ENCODE measurements at places on chromosomes 13 and 19. TPM values are rescaled to one million over a fixed set of nuclear protein-coding genes. Genes with fewer than 3 reads are reported as not detected.

GRCh38 chr13:39684531-39685137 lies 29.2 kb downstream of the COG6 start:
- no peak for DNase-seq

DNA sequence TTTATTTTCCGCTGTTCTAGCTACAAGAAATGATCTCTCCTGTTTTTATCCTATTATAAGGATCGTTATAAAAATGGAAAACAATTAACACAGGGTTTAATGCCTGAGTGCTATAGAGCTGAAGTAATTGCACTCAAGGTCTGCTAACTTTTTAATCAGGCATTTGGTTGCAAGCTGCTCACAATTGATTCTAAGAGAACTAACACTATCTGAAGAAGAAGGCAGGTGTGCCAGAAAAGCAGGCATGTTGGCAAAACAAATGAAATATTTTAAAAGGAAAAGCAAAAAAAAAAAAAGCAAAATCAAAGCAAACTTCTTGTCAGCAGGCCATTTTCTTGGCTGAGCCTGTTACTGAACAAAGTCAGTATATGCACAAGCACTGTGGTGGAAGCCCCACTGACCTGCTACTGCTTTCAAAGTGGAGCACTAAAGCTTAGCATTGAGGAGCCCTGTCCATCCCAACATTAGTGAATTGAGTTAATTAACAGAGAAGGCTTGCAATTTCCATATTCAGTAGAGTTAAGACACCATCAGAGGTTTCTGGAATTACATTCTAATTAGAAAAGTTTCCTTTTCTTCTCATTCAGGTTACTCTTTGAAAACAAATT lies 574.2 kb downstream of the PCDH9 start:
- DNase-seq = no peak

DNA sequence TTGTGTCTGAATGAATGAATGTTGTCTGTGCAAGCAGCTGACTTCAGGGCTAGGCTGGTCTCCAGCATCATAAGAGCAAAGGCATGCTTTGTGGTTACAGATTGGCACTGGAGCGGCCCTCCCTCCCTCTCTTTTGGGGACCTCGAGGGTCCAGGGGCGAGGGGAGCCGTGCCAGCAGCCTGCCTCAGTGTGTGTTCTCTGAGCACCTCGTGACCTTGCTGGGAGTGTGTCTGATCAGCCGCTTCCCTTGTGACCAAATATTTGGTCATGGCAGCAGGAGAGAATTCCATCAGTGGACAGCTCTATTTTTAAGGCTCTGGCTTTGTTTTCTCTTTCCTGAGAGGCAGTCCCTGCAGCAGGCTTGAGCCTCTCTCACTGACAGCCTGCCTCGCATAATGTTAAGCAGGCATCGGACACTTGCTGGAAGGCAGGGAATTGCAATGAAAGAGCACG lies 329.7 kb downstream of the UQCRFS1 start:
- DNase-seq = no peak

DNA sequence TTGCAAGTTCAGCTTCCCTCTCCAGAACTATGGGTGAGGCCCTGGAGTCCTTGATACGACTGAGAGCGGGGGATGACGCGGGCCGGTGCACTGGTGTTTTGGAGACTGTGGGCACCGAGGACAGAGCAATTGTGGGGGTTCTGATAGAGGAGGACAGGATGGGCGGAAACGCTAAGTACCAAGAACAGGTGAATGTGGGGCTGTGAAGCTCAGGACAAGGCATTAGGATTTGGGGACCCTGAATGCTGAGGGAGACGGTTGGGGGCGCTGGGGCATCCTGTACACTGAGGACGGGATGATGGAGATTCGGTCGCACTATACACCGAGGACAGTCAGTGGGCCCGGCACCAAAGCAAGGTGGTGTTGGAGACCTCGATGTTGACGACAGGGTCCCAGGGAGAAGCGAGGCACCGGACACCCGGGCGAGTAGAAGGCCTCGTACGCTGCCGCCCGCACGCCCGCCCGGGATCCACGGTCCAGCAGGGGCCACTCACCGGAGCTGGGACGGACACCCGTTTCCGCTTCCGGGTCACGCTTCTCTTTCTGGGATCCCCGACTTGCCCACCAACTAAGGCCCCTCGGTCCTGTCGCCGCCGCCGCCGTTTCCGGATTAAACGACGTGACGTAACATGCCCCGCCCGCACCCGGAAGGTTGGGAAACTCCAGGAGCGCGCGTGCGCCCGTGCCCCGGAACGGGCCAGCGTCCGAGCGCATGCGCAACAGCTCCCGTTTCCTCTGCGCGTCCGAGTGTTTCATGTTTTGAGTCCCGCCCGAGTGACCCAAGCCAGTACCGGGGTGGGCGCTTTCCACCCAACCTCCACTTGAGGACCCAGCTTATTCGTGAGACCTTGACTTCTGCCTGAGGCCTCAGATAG lies at the start of gene CHMP2A:
Gene CHMP2A (minus strand): TSS at position 612 of the 875 bp plus-strand sequence. CDS start 893 bp downstream, outside the sequence.
- peak; percentile 99 for DNase-seq

The CPT1C gene
- 1.5 TPM for total RNA-seq

The VSTM1 gene
- not detected for total RNA-seq

All from transverse colon (tissue), 4 donors.